ENCODE measurements at places on chromosomes 3 and 15.
A peak's percentile ranks its signal among the peaks of the same experiment; 100 is the strongest.

DNA sequence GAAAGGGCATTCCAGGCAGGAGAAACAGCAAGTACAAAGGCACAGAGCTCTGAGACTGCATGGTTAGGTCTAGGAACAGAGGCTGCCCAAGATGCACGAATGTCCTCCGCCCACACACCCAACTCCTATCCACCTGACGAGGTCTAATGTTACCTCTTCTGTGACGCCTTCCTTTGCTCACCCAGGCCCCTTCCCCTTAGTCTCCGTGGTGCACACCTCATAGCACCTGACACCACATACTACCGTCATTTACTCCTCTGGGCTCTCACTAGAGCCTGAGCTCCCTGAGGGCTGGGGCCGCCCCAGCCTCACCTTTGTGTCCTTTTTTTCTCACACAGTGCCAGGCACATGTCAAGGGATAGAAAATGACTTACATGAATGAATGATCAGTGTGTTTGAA, 31.0 kb upstream of the RASGRF1 start:
- no peak for DNase-seq

DNA sequence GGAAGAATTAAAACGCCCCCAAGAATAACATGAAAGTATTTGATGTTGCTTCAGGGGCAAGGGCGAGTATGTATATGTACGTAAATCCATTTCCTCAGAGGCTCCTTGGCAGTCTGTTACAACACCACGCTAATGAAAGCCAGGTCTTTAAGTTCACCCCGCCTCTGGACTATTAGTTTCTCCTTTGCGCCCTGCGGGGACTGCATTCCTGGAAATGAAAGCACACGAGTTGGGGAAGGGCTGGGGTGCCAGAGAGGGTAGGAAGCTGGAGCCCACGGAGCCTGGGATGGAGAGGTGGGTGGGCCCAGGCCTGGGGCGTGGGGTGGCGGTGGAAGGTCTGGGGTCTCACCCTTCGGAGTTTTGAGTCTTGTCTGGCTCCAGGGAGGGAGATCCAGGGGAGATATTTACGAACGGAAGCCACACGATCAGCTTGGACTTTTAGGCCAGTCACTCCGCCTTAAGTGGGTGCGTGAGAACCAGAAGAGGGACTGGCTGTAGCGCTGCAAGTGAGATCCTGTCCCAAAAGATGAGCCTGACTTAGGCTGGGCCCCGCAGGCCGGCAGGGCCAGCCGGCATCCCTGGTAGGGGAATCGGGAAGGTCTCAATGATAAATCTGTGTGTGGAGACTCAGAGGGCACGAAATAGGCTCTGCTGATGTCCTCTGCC, 1.6 kb upstream of the PLCL2 start:
- no peak for DNase-seq

GRCh38 chr3:130738241-130738640, 8.4 kb downstream of the PIK3R4 start:
- no peak for DNase-seq

DNA sequence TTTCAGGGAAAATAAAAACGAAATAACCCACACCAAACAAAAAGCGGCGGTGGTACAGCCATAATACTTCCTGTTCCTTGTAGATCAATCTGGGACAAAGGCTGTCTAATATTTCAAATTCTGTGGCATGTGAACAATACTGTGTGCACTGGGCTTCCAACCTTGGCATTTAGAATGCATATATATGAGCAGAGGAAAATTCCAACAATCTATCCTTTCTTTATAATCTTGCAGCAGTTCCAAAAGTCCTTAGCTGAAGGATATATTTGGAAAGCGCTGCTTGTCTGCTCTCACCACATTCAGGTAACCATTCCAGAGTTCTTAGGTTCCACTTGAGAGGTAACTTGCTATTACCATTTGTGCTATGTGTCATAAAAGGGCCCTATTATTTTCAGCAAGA, 231.8 kb downstream of the RBMS3 start:
- no peak for DNase-seq

DNA sequence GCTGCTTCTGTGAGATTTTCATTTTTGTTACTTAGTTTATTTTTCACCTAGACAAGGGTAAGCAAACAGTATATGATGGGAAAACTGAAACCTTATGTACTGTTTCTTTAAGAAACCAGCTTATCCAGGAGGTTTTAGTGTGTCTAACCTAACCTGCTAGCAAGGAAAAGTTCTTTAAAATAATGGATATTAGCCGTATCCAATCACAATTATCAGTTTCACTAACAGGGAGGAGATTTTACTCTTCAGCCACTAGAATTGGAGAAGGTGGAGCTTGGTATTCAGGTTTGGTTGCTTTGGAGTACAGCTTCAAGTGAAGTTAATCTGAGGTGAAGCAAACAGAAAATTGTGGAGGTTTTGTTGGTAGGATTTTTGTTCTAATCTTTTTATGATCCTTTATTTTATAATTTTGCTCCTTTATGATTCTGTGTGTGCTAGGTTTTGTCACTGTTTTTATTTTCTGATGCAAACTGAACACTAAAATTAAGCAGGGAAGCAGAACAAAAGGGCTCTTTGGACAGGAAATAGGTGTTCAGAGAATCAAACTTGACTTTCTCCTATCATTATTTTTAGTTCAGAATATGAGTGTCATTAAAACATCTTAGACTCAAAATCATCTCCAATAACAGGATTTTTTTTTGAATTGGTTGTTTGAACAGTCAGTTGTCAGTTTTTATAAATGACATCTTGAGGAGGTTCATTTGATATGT, 13.0 kb downstream of the ZFAND6 start:
- DNase-seq = peak; percentile 91

DNA sequence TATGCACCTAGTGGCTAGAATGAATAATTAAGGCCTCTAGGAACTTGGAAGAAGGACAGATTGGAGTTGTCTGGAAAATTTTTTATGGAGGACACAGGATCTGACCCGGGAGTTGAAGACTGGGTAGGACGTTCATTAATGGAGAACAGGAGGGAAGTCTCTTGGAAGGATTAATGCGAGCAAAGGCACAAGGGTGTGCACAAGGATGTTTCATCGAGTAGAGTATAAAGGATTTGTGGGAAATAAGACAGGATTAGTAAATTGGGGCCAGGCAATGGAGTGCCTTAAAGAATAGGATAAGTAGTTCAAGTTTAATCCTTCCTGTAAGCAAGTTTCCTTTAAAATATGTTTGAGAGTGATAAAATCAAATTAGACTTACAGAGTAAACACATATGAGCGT, 14.6 kb downstream of the LMOD3 start:
- no peak for DNase-seq

All from DMS53 (cell line).